Stimulated activated CD4-positive, alpha-beta T cell treated with anti-CD3 and anti-CD28 coated beads, TNF-alpha, amount 100 ng/mL, for 24 hours (primary cell): ENCODE measurements at places on chromosomes 1 and 21.

DNA sequence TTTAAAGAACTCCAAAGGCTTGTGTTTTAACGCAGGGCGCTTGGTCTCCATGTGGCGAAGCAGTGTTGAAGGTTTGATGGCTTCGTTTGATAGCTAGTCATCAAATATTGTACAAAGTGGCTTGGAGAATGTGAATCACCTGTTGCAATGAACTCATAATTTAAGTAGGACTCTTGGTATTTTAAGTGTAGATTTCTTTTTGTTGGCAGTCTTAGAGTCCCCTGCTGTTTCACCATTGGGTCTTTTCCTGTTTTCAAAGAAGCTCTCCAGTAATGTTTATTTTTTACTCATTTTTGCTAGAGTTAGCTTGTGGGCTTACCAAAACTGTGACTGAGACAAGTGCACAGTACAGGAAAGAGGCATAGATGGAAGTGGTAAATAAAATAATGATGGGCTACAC lies 26.2 kb downstream of the RASAL2 start:
- DNase-seq: no peak

GRCh38 chr1:199273837-199274379 lies 635.1 kb downstream of the PTPRC start:
- no peak for DNase-seq

GRCh38 chr1:90995311-90995894 lies 26.4 kb downstream of the ZNF644 start:
- DNase-seq: no peak

DNA sequence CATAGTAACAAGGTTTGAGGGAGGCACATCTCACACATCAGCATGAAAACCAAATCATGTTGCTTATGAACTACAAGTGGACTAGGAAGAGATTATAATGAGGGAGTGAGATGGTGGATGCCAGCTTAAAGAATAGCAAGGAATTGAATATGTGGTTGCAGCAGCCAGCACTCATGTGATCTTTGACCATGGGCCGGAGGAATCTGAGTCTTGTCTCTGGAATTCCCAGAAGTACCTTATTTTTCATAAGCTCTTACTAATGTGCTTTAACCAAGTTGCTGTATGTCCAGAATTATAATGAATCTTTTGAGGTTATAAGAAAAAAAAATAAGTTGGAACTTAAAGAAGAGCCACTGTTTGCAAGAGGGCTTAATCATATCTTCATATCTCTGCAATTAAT lies 97.0 kb downstream of the DISP1 start:
- no peak for DNase-seq

GRCh38 chr1:68808351-68808750 lies 311.5 kb upstream of the DEPDC1 start:
- no peak for DNase-seq

- no peak for DNase-seq
Observed at GRCh38 chr1:227913396-227913763, 34.4 kb downstream of the WNT9A start.

- no peak for DNase-seq
Observed at GRCh38 chr1:201786824-201787223, 42.1 kb upstream of the IPO9 start.

- no peak for DNase-seq
Observed at GRCh38 chr1:115296981-115297380, 41.1 kb downstream of the NGF start.

DNA sequence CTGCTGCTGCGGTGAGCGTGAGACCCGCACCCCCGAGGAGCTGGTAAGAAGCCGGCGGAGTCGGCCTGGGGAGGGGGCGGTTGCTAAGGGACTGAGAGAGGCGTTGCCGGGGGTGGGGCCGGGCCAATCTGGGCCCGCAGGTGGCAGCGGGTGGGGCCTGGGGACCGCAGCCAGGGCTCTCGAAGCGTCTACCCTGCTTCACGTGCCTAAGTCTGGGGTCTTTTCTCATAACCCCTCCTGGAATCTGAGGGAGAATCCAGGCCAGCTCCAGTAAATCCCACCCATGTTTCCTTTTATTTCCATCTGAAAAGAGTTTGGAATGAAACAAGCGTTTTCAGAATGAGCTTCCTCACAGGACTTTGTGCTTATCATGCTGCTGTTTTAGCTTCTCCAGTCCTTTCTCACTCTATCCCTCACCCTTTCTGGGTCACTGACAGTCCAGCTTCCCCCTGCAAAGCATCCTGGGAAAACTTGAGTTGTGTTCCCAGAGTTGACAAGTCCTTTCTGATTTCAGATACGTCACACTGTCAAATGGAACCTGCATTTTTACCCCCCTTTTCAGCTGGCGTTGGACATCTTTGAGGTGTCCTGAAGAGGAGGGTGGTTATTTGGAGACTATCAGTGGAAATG lies 431 bp downstream of the CLCN6 start:
- no peak for DNase-seq

DNA sequence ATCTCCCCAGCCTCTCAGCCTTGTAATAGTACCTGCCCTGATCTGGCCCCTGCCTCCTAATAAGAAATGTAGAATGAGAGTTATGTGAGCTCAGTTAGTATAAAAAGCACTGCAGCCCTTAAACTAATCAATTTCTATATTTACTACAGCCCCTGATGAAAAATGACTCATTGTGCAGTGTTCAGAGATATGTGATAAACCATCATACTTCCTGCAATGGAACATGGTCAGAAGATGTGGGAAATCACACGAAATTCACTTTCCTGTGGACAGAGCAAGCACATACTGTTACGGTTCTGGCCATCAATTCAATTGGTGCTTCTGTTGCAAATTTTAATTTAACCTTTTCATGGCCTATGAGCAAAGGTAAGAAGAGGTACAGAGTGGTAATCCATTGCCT lies 176.8 kb upstream of the PDE4B start:
- DNase-seq: no peak

GRCh38 chr1:180489976-180490375 lies 12.4 kb downstream of the ACBD6 start:
- DNase-seq: no peak

GRCh38 chr1:60463146-60463545 lies 389.6 kb upstream of the C1orf87 start:
- DNase-seq: no peak

- no peak for DNase-seq
Observed at GRCh38 chr1:152495066-152495675, 15.4 kb upstream of the LCE5A start.

DNA sequence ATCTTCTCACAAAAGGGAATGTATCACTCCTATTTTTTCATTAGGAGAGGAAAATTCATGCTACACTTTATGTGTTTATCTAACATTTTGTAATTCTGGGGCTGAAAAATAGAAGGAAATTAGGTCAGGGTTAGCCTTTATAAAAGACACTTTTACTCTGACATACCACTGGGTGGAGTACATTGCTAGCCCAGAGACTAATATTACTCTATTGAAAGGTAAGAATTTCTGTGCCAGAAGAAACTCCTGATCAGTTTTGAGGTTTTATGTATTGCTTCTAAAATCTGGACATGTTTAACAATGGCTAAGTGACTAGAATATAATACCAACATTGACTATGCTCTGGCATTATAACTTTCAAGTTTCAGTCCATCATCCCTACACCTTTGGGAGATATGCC lies 724.6 kb downstream of the USP25 start:
- no peak for DNase-seq

- no peak for DNase-seq
Observed at GRCh38 chr1:25524568-25525360, 18.6 kb upstream of the LDLRAP1 start.

DNA sequence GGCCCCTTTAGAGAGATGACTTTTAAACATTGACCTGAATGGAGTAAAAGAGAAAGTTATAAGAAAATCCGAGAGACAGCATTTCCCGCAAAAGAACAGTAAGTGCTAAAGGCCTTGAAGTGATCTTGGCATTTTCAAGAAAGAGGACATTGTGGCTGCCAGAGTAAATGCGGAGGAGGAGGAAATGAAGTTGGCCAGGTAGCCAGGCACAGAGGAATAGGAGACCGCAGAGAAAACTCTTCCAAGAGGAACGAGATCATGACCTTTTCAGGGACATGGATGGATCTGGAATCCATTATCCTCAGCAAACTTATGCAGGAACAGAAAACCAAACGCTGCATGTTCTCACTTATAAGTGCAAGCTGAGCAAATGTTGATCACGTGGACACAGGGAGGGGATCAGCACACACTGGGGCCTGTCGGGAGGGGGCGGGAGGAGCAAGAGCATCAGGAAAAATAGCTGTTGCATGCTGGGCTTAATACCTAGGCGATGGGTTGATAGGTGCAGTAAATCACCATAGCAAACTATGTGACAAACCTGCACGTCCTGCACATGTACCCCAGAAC lies 49.7 kb downstream of the EEIG2 start:
- DNase-seq: no peak

DNA sequence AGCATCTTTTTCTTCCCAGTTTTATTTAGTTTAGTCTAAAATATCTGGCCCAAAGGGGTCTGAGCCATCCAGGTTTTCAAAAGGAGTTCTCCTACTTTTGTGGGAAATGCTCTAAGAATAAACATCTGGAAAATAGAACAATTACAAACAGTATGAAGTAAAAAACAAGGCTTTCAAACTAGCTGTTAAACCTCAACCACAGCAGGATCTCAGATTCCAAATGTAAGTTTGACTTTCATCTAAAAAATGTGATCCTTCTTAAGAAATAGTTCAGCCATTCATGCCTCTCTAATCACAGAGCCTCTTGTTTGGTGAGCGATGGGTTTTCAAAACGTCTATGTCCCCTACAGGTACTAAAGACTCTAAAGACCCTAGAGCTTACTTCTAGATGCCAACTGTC lies 413.5 kb downstream of the DUSP10 start:
- no peak for DNase-seq

DNA sequence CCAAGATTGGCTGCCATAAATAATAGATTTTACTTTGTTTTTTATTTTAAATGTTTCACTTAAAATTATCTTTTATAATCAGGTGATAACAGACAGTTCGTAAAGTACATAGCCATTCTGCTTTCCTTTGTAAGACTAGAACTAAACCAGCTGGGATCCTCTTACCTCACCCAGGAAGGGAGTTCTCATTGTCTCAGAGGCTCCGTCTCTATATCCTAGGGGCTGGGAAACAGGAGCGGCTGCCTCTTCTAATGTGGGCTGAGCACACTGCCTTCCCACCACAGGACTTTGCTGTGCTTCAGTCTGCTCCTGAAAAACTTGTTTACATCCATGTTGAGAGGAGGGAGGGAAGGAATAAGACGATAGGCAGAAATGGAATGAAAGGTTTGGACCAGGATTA lies 45.6 kb upstream of the PGD start:
- no peak for DNase-seq

- no peak for DNase-seq
Observed at GRCh38 chr1:204524986-204525385, 8.8 kb downstream of the MDM4 start.

- no peak for DNase-seq
Observed at GRCh38 chr1:43973981-43974442, 748 bp upstream of the ATP6V0B start.

DNA sequence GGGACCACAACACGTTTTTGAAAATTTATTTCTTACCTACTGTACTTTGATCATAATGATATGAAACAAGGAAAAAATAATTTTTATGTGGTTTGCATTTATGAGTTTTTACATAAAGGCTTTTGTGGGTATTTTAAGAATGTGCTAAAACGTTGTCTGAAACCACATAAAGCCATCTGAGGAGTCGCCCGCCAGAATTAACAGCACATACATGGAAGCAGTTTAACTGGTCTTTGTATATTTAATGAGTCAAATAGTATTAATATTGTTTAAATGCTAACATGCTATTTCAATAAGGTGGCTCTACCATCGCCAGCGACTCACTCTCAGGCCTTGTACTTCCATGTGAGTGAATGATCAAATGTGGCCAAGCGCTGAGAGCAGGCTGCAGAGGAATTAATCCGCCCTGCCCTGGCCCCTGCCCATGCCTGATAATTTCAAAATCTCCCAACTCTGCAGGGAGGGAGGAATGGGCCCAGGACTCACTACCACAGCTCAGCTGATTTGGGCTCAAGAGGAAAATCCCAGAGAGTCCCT lies 49.6 kb downstream of the SLC66A1 start:
- no peak for DNase-seq

GRCh38 chr21:35840197-35840799 lies 220.0 kb downstream of the SETD4 start:
- DNase-seq: peak; percentile 17

GRCh38 chr1:231969076-231969475 lies 342.5 kb downstream of the DISC1 start:
- no peak for DNase-seq

- DNase-seq: no peak
Observed at GRCh38 chr1:10161541-10162290, 48.7 kb upstream of the KIF1B start.

GRCh38 chr1:40982721-40983120 lies 3.2 kb downstream of the CTPS1 start:
- no peak for DNase-seq

- no peak for DNase-seq
Observed at GRCh38 chr1:165845992-165846748, 18.8 kb downstream of the UCK2 start.

DNA sequence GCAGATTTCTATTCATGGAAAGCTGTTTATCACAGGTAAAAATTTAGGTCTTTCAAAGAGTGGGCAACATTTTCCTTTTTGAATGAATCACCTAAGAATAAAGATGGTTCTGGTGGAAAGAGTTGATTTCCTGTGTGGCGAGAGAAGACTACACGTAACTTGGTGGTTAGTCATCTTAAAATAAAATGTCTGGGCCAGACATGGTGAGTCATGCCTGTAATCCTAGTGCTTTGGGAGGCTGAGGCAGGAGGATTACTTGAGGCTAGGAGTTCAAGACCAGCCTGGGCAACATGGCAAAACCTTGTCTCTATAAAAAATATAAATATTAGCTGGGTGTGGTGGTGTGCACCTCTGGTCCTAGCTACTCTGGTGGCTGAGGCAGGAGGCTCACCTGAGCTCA lies 65.7 kb downstream of the DISP1 start:
- DNase-seq: peak; percentile 19

GRCh38 chr1:52365071-52365745 lies 797 bp downstream of the CC2D1B start:
- DNase-seq: no peak

GRCh38 chr1:68384321-68384813 lies 65.4 kb downstream of the RPE65 start:
- no peak for DNase-seq

DNA sequence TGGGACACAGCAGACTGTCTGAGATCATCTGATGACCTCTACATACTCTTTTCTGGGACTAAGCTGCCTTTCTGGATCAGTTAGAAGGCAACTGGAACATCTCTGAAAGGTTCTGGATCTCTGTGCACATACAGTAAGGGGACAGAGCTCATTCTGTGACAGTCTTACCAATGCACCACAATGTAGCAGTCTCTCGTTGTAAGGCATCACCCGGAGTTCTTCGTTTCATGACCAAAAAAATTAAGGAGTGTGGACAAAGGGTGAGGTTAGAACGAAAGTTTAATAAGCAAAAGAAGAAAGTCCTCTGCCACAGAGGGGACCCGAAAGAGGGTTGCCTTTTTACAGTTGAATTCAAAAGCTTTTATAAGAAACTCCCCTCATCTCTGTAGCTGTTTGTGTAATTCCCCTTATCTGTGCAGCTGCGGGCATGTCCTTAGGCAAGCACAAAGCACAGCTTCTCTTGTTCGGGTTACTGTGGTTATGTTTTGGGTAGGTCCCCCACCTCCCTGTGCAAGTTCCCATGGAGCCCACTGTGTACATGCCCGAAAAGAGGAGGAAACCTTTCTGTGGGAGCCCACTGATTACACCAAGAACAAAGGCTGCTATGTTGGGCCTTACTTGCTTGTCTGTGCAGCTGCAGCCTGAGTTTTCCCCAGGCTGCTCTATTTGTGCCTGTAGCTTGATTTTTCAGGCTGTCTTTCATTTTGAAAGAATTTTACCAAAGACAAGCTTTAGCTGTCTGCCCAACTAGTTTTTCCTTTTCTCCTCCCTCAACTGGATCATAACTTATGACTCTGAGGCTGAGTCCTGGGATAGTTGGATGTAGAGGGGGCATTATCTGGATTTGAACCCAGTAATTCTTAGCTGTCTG lies 53.1 kb upstream of the CACNA1E start:
- DNase-seq: no peak
